AML-193 (cell line): ENCODE measurements at places on chromosomes 5 and 9.
A peak's percentile ranks its signal among the peaks of the same experiment; 100 is the strongest.

- no peak for DNase-seq
These were observed 5.8 kb upstream of the IL4 start for GRCh38 chr5:132667761-132668705.

GRCh38 chr9:133023117-133023890 is 7.5 kb upstream of the GTF3C5 start:
- peak; percentile 16 for DNase-seq

DNA sequence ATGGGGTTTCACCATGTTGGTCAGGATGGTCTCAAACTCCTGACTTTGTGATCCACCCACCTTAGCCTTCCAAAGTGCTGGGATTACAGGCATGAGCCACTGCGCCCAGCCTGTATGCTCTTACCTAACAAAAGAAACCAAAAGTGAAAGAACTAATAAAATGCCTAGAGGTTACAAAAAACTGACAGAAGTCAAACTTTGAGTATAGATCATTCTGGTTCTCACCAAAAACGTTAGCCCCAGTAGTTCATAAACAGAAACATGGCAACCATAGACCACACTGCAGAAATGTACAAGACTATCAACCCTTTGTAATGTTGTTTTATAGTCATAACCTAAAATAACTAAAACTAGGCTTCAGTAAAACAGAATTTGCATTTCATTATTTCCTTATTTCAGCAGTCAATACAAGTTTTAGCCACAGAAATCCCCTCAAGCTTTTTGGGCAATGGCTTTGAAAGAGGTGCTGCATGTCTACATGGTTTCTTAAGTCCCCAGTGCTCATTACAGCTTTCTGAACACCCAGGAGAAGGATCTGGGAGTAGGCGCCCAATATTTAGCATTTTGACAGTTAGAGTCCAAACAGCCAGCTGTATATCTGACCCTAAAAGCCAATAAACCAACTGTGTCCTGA is 72.5 kb downstream of the EPB41L4A start:
- DNase-seq = no peak

DNA sequence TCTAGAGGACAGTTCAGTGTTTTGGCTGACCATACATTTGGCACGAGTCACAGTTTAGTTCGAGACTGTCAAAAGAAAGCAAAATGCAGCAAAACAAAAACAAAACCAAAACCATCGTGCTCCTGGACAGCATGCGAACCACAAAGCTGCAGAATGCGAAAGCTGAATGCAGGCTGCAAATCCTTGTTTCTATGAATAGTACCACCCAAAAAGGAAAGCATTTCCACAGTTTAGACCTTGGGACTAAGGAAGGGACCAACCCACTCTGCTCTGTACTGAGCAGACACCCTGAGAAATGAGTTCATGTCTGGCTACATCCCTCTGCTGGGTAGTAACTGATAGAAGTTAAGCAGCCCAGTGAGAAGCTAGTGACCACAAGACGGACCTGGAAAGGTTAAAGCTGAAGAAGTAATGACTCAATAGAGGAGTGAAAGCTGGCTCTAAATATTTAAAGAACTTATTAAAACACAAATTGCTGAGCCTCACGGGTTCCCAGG is 3.9 kb downstream of the GCNT4 start:
- no peak for DNase-seq

GRCh38 chr5:145855763-145856267 is 17.0 kb downstream of the GRXCR2 start:
- DNase-seq = no peak

GRCh38 chr5:151107084-151107483 is 26.2 kb upstream of the TNIP1 start:
- DNase-seq = no peak

DNA sequence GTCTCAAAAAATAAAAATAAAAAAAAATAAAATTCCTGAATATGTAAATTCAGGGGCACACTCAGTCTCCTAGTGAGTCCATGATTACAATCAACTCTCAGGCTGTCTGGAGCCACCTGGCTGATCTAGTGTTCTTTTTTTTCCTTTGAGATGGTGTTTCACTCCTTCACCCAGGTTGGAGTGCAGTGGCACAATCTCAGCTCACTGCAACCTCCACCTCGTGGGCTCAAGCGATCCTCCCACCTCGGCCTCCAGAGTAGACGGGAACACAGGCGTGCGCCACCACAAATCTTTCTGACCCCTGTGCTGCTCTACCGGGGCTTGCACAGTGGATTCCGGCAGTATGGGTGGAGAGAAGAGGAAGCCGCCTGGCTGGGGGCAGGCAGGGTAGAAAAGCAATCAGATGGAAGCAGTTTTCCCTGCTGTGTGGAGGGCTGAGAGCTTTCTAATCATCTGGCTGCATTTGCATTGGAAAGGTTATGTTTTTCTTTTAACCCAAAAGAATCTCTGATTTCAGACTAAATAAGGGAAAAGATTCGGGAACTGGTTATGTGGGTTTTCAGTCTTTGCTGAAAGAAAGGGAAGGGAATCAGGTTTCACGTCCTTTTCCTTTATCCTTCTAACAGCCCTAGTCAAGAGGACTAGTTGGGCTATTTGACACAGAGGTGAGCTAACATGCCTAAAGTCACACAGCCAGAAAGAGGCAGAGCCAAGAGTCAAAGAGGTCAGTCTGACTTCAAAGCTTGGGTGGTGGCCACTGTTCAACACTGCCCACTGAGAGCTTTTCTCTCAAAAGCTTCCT is 26.3 kb upstream of the CORO2A start:
- no peak for DNase-seq

DNA sequence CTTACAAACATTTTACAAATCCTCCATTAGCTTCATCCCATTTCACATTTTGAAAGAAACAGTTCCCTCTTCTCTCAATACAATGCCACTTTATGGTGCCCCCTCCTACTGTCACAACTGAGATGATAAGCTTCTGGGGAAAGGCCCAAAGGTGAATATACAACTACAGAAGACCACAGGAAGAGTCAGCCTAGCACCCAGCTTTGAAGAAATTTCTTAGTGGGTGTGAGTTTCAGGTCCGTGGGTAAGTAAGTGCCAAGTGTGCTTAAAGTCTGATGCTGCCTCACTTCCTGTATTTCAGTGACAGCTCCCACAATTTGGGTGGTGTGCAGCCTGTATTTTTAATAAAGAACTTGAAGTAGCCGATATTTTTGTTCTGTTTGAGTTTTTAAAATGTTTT is 68.1 kb downstream of the ARHGEF28 start:
- DNase-seq = peak; percentile 2

DNA sequence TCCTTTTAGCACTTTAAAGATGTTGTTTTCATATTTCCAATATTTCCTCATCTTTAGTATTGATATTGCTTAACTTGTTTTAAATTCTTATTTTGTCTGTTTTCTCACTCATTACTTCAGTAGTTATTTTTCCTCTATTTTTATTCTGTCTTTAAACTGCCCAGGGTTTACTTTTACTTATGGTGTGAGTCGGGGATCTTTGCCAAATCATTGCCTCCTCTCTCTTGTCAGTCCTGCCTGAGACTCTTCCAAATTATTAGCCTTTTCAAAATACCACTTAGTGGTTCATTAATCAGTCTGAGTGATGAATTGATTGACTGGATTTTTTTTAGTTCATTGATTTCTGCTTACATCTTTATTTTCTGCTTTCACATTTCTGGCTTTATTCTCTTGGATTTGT is 72.9 kb downstream of the SH3GL2 start:
- no peak for DNase-seq

- DNase-seq = no peak
These were observed 41.9 kb downstream of the NACC2 start for GRCh38 chr9:136052991-136053756.

- DNase-seq = no peak
These were observed 97.5 kb downstream of the DMXL1 start for GRCh38 chr5:119168401-119168800.

DNA sequence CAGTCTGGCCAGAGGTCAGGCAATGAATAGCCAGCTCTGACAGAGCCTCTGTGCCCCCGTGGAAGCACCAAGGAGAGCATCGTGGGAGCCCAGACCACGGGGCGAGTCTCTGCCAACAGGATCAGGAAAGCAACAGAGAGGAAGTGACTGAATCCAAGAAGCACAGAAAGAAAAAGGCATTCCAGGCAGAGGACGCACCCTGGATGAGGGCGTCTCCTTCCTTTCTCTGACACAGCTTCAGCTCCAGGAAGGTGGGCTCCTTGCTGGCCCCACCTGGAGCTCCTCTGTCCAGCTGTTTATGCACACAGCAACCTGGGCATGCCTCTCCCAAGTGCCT is 16.6 kb downstream of the HK3 start:
- no peak for DNase-seq

- DNase-seq = no peak
These were observed 212.5 kb downstream of the CFAP90 start for GRCh38 chr5:7638456-7638855.

DNA sequence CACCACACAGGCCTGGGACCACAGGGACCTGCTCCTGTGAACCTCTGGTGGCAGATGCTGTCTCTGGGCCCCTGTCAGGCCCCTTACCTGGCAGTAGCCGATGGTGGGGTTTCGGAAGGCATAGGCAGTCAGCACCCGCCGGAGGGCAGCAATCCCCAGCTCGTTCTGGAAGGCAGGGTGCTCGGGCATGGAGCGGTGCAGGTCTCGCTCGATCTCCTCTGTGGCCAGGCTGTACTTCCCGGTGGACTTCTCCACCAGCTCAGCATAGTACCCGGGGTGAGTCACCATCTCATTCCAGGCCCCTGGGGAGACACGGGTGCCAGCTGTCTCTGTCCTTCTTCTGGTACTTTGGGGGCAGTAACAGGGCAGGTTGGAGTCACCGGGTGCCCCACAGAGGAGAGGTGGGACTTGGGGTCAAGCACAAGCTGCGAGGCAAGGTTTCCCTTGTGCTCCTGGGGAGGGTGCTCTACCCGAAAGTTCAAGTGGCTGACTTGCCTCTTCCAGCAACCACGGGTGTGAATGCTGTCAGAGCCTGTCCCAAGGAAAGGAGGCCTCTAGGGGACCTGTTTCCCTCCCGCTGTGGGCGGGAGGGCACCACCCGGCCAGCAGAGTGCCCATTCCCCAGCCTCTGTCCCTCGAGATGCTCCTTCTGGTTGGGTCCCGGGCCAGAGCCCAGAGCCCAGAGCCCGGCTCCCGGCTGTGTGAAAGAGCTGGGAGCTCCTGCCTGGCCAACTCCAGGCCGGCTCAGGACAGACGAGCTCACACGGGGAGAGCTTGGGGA is 19.8 kb upstream of the MRNIP start:
- no peak for DNase-seq

- no peak for DNase-seq
These were observed 43.4 kb upstream of the TRIM32 start for GRCh38 chr9:116643691-116644090.

- no peak for DNase-seq
These were observed 214.9 kb upstream of the DMRT1 start for GRCh38 chr9:626596-626995.

- DNase-seq = no peak
These were observed 19.9 kb upstream of the FAM120A start for GRCh38 chr9:93431539-93432105.

- DNase-seq = no peak
These were observed 148.7 kb downstream of the ACTL7B start for GRCh38 chr9:108707120-108707519.

- no peak for DNase-seq
These were observed 51.4 kb upstream of the BNC2 start for GRCh38 chr9:16921855-16922254.

DNA sequence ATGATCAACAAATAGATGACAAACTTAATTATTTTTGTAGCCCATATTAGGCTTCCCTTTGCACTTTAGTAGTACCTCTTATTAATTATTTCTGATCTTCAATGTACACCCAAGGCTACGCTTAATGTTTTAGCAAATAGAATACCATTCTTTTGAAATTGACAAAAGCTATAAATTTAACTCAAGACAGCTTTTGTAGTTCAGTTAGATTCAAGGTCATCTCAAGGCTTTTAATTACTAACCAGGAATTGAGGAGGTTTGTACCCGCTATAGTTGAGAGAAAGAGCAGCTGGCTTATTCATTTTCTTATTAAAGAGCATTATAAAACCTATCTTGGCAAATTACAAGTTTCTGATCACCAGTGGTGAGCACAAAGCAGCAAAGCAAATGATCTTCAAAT is 15.1 kb downstream of the NR6A1 start:
- no peak for DNase-seq

DNA sequence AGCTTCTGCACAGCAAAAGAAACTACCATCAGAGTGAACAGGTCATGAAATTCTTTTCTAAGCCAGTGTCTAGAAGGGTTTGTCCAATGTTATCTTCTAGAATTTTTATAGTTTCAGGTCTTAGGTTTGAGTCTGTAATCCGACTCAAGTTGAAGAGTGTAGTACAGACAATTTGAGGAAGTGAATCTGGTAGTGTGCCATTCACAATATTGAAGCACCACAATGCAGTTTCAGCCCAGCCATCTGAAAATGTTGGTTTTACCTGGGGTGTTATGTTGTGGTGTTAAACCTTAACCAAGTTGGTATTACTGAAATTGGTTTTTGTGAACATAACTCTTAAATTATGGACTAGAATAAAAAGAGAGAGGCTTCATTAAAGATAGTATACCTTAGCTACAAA is 77.2 kb downstream of the ADAMTS16 start:
- DNase-seq = no peak

- no peak for DNase-seq
These were observed 254.1 kb downstream of the PJA2 start for GRCh38 chr5:109155625-109156024.

DNA sequence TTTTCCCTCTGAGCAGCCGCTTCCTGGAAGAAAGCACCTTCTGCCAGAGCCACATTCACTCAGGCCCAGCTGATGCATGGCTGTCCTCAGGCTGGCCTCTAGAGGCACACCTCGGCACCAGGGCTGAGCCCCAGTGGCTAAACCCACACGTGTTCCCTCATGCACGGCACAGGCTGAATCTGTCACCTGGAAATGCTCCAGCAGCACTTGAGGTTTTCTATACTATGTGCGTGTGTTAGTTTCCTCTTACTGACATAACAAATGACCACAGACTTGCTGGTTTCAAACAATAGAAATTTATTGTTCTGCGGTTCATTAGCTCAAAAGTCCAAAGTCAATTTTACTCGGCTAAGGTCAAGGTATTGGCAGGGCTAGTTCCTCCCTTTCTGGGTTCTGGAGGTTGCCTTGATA is 141.4 kb downstream of the LRRC70 start:
- DNase-seq = no peak

DNA sequence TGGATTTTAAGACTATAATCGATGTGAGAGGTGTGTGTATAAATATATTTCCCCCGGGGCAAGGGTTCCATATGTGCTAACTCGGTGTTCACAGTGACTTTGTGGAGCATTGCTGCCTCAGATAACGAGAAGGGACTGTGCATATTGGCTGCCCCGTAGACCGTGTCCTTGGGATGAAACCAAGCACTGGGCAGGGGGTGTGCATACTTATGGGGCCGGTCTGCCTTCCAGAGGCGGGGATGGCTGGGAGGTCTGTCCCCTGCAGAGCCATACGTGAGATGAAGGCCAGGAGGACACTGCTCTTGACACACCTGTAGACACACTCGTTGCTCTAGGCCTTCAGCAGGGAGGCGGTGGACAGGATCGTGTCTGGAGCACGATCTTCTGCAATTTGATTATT is 56.0 kb upstream of the ZNF354A start:
- DNase-seq = no peak

DNA sequence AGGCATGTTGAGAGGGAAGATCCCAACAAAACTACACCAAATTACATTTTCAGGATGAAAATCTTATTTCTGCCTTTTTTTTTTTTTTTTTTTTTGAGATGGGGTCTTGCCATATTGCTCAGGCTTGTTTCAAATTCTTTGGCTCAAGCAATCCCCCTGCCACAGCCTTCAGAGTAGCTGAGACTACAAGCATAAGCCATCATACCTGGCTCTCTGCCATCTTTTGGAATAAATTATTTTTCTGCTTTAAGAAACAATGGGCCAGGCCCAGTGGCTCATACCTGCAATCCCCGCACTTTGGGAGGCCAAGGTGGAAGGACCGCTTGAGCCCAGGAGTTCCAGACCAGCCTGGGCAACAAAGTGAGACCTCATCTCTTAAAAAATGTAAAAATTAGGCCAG is 14.3 kb downstream of the AFF4 start:
- no peak for DNase-seq
